ENCODE measurements at places on chromosomes 4 and X.

DNA sequence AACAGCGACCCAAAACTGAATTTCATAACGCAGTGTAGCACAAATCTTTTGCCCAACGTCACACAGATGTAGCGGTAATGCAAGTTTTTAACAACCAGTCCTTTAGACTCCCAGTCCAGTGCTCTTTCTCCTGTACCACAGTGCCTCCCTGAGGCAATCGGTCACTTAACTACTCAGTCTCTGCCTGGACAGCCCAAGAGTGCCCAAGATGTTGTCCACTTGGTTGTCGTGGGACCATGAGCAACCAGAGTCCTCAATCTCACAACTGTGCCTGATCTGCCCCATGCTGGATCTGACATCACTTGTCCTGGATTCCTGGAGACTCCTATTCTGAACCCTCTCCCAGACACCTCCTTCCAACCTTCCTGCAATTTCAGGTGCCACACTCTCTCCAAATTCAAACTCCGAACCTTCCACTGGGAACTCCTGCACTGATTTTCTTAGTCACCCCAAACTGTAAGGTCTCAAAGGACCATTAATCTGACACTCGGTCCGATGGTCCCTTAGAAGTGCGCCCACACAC is 702 bp downstream of the MMGT1 start:
- DNase-seq = no peak

GRCh38 chr4:156569535-156569934 is 402.1 kb downstream of the PDGFC start:
- DNase-seq = no peak

GRCh38 chr4:159178151-159178546 is 75.3 kb downstream of the RAPGEF2 start:
- DNase-seq = no peak

DNA sequence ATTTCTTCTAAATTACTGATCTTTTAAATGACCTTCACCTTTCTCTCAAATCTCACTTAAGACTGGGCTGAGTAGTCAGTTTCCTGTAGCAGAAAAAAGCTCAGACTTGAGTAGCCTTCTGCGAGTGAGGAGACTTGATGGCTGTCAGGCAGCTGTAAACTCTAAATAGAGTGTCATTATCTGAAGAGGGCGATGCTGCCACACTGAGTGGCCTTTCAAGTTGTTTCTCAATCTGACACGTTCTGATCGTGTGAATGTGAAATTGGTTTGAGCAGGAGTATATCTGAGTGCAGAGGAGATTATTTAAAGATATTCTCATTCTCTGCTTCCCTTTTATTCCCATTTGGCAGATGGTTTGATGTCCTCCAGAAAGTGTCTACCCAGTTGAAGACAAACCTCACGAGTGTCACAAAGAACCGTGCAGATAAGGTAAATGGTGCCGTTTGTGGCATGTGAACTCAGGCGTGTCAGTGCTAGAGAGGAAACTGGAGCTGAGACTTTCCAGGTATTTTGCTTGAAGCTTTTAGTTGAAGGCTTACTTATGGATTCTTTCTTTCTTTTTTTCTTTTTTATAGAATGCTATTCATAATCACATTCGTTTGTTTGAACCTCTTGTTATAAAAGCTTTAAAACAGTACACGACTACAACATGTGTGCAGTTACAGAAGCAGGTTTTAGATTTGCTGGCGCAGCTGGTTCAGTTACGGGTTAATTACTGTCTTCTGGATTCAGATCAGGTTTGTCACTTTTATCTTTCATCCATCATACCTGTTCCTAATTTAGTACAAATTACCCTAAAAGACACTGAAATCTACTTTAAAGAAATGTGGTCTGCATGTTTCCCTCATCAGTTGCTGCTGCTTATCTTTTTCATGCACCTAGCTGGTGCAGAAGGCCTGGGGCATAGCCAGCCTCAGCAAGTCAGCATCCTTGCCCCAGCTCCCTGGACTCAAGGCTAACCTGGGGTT is 74.3 kb upstream of the MSANTD1 start:
- no peak for DNase-seq

GRCh38 chr4:112361181-112361791 is 64.1 kb downstream of the ALPK1 start:
- DNase-seq = no peak

Data from stimulated activated CD4-positive, alpha-beta T cell treated with anti-CD3 and anti-CD28 coated beads, Interleukin-2, amount 100 ng/mL, for 24 hours (primary cell).